ENCODE measurements at places on chromosomes 13 and 19.

- no peak overlapping the region for H3K4me3 ChIP-seq
- no peaks in the 10 kb centered on the region for H3K27me3 ChIP-seq
- H3K27ac ChIP-seq = peak overlapping the region; percentile 90
- H3K36me3 ChIP-seq = no peaks in the 10 kb centered on the region
- peak; percentile 86 for DNase-seq
Observed at GRCh38 chr19:39428283-39429112, 7.3 kb downstream of the RPS16 start.

GRCh38 chr13:110538632-110539031, 22.9 kb downstream of the RAB20 start:
- peaks cover 22% of the 10 kb centered on the region for H3K4me1 ChIP-seq
- no peak overlapping the region for H3K27ac ChIP-seq
- no peak for DNase-seq
- H3K36me3 ChIP-seq = no peaks in the 10 kb centered on the region

DNA sequence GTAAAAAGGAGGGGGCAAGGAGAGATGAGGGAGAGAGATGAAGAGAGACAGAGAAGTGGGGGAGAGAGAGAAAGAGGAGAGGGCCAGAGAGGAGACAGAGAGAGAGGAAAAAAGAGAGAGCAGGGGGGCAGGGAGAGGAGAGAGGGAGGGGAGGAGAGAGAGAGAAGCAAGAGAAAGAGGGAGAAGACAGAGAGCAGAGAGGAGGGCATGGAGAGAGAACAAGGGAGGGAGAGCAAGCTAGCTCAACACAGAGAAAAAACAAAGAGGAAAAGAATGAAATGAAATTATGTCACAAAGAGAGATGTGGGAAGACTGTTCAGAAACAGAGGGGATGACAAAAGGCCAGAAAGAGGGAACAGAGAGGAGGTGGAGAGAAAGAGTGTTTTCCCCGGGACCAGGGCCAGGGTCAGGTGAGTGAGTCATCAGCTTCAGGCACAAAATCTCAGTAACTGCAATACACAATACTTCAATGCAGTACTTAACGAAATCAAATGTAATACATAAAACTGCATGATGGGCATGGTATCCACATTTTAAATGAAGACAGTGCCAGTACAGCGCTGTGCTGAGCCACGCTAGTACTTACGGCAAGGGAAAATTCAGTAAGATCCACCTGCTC, 4.8 kb downstream of the KLK7 start:
- no peak overlapping the region for H3K27ac ChIP-seq
- H3K4me3 ChIP-seq = no peak overlapping the region
- H3K36me3 ChIP-seq = no peaks in the 10 kb centered on the region
- no peak for DNase-seq
- H3K27me3 ChIP-seq = peaks cover 11% of the 10 kb centered on the region
- no peaks in the 10 kb centered on the region for H3K4me1 ChIP-seq

GRCh38 chr19:47755762-47756626, 10.6 kb downstream of the NOP53 start:
- no peak overlapping the region for H3K4me3 ChIP-seq
- DNase-seq = no peak
- H3K4me1 ChIP-seq = peaks cover 5% of the 10 kb centered on the region
- H3K36me3 ChIP-seq = peaks cover 3% of the 10 kb centered on the region
- no peaks in the 10 kb centered on the region for H3K27me3 ChIP-seq
- H3K27ac ChIP-seq = no peak overlapping the region

DNA sequence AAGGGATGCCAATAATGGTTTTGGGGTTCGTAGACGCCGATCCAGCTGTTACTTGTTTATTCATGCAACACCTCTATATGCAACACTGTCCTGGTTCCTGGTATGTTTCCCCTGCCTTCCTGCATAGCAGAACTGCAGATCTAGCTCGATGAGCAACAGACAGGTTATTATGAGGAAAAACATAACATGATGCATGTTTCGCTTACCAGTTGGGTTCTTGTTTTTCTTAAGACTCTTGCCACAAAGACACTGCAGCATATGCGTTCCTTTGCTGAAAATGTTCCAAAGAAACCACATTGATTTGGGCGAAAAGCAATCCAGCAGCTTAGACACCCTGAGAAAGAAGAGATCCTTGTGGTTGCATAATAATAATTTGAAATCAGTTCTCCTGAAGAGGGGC, 583 bp downstream of the FGF14 start:
- no peaks in the 10 kb centered on the region for H3K36me3 ChIP-seq
- peaks cover 8% of the 10 kb centered on the region for H3K4me1 ChIP-seq
- no peak overlapping the region for H3K4me3 ChIP-seq
- H3K27me3 ChIP-seq = peaks cover 76% of the 10 kb centered on the region

DNA sequence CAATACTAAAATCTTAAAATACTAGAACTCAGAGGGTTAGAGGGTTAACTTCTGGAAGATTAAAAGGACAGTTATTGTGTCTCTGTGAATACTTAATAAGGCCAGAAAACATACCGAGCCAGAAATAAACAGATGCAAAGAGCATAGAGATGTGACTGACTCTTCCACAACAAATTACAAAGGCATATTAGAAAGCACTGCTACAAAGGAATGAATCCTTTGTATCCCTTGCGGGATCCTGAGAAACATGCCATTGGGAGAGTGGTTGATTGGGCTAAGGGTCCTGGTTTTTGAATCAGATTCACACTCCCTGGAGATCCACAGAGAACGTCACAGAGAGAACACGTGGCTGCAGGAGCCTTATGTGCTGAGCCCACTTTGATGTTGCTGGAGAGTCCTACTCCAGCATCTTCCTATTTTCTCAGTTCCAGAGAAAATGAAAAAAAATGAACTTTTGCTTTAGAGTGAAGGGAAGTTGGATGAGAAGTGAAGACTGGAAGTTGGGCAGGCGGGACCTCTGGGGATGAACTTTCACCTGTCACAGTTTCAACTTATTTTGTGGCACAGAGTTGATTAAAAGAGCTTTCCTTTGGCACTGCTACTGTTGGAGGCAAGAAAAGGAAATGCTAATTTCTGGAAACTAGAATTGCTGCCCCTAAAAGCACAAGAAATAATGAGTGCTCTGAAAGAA, 309.9 kb downstream of the DCT start:
- no peak overlapping the region for H3K4me3 ChIP-seq
- no peaks in the 10 kb centered on the region for H3K36me3 ChIP-seq
- no peak for DNase-seq
- no peaks in the 10 kb centered on the region for H3K4me1 ChIP-seq

- no peaks in the 10 kb centered on the region for H3K36me3 ChIP-seq
- H3K4me3 ChIP-seq = no peak overlapping the region
- no peaks in the 10 kb centered on the region for H3K27me3 ChIP-seq
- peaks cover 19% of the 10 kb centered on the region for H3K4me1 ChIP-seq
- H3K27ac ChIP-seq = no peak overlapping the region
Observed at GRCh38 chr13:20561741-20562140, 5.2 kb upstream of the IFT88 start.

GRCh38 chr13:90108547-90108946, 1238.9 kb upstream of the MIR17HG start:
- H3K4me3 ChIP-seq = no peak overlapping the region
- no peaks in the 10 kb centered on the region for H3K36me3 ChIP-seq
- no peaks in the 10 kb centered on the region for H3K4me1 ChIP-seq
- no peak overlapping the region for H3K27ac ChIP-seq

DNA sequence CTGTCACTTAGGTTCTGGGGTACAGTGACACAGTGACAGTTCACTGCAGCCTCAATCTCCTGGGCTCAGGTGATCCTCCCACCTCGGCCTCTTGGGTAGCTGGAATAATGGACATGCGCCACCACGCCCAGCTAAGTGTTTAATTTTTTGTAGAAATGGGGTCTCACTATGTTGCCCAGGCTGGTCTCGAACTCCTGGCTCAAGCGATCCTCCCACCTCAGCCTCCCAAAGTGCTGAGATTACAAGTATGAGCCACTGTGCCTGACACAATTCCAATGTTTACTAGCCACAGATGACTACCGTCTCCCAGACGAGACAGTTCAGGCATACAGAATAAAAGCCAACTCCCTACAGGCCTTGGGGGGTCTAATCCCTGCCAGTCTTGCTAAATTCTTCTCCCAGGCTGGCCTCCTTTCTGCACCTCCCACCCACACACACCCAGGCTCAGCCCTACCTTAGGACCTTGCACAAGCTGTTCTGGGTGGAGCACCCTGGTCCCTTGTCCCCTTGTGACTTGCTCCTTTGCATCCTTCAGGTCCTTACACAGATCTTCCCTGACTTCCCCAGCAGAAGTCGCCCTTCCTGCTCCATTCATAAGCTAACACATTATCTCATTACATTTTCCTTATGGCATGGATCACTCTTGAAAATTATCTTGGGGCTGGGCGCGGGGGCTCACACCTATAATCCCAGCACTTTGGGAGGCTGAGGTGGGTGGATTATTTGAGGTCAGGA, 106.4 kb downstream of the INSR start:
- DNase-seq = no peak
- peaks cover 4% of the 10 kb centered on the region for H3K4me1 ChIP-seq
- no peaks in the 10 kb centered on the region for H3K36me3 ChIP-seq
- H3K4me3 ChIP-seq = no peak overlapping the region
- H3K27ac ChIP-seq = no peak overlapping the region
- H3K27me3 ChIP-seq = no peaks in the 10 kb centered on the region

- H3K27me3 ChIP-seq = no peaks in the 10 kb centered on the region
- no peaks in the 10 kb centered on the region for H3K4me1 ChIP-seq
- DNase-seq = no peak
- H3K36me3 ChIP-seq = no peaks in the 10 kb centered on the region
- H3K27ac ChIP-seq = no peak overlapping the region
- H3K4me3 ChIP-seq = no peak overlapping the region
Observed at GRCh38 chr13:39788102-39788501, 132.6 kb downstream of the COG6 start.

GRCh38 chr13:41284512-41285288, 21.3 kb upstream of the MTRF1 start:
- no peak overlapping the region for H3K27ac ChIP-seq
- no peaks in the 10 kb centered on the region for H3K36me3 ChIP-seq
- no peaks in the 10 kb centered on the region for H3K4me1 ChIP-seq

- H3K4me3 ChIP-seq = no peak overlapping the region
- no peak for DNase-seq
- no peaks in the 10 kb centered on the region for H3K36me3 ChIP-seq
Observed at GRCh38 chr13:21453387-21454081, 5.6 kb downstream of the ZDHHC20 start.
